Vein endothelial cell (primary cell): ENCODE measurements at places on chromosomes 12 and 14. TPM values are rescaled to one million over a fixed set of nuclear protein-coding genes. Genes with fewer than 3 reads are reported as not detected.

KLHDC1 gene
- 1.3 TPM in 2 replicates for total RNA-seq

RFX4 gene
- total RNA-seq = not detected in 2 replicates

HOXC6 gene
- not detected in 2 replicates for total RNA-seq

ATN1 gene
- 14.9 and 17.3 TPM in 2 replicates for total RNA-seq

PRH1 gene
- 16.0 and 19.2 TPM in 2 replicates for total RNA-seq

SMIM41 gene
- 0.19 TPM in 1 of 2 replicates, not detected in the other for total RNA-seq

TMTC1 gene
- 1.2 and 2.0 TPM in 2 replicates for total RNA-seq

PZP gene
- 0.98 and 1.1 TPM in 2 replicates for total RNA-seq

SERPINA12 gene
- total RNA-seq = not detected in 2 replicates

CBLN3 gene
- total RNA-seq = 1.2 and 1.3 TPM in 2 replicates

EPYC gene
- not detected in 2 replicates for total RNA-seq

LRCOL1 gene
- 0.19 TPM in 1 of 2 replicates, not detected in the other for total RNA-seq

RPL10L gene
- not detected in 2 replicates for total RNA-seq

GNPNAT1 gene
- 27.8 and 59.7 TPM in 2 replicates for total RNA-seq

NAV3 gene
- total RNA-seq = 33.0 and 53.9 TPM in 2 replicates

GPX2 gene
- not detected in 2 replicates for total RNA-seq

NRIP2 gene
- total RNA-seq = not detected in 2 replicates

LRRC10 gene
- not detected in 2 replicates for total RNA-seq

CRIP2 gene
- total RNA-seq = 236 and 296 TPM in 2 replicates

CTSG gene
- total RNA-seq = not detected in 2 replicates

FOXN4 gene
- not detected in 2 replicates for total RNA-seq
